ENCODE measurements at places on chromosomes 13 and 19.

DNA sequence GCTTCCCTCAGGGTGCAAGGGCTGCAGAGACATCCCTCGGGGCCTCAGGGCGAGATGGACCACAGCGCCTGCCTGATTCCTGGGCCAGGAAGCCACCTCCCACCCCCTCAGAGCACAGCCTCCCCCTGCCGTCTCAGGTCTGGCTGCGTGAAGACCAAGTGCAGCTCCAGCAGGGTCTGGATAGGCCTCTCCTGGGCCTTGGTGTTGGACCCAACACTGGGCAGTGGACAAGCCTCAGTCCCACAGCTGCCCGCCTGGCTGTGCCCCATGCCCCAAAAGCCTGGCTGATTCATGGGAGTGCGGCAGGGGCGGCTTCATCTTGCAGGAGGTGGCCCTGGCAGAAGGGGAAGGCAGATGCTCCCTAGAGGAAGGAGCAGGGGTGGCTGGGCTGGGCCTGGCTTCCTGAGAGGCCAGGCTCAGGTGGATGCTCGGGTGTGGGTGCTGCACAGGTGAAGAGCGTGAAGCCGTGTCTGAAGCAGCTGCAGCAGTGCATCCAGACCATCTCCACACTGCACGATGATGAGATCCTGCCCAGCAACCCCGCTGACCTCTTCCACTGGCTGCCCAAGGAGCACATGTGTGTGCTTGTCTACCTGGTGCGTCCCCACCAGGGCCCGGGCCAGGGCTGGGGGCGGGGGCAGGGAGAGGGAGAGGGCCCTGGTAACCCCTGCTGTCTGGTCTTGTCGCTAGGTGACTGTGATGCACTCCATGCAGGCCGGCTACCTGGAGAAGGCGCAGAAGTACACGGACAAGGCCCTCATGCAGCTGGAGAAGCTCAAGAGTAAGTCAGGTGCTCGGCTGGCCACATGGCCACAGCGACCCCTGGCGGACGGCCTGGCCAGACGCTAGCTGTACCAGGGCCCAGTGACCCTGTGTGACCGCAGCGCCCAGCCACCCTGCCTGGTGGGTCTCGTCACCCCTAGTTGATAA lies 21.7 kb downstream of the MAU2 start:
- peak; percentile 83 for DNase-seq

GRCh38 chr13:61954092-61954491 lies 538.4 kb upstream of the PCDH20 start:
- peak; percentile 39 for DNase-seq

GRCh38 chr13:99722931-99723330 lies 221.7 kb downstream of the TM9SF2 start:
- no peak for DNase-seq

GRCh38 chr19:4057931-4058692 lies 8.6 kb downstream of the ZBTB7A start:
- DNase-seq = no peak

GRCh38 chr13:50901701-50902100 lies 7.9 kb upstream of the RNASEH2B start:
- DNase-seq = no peak

- DNase-seq = no peak
Observed at GRCh38 chr19:41808663-41809566, 12.5 kb downstream of the CEACAM3 start.

GRCh38 chr13:29923554-29924481 lies 73.4 kb upstream of the UBL3 start:
- peak; percentile 58 for DNase-seq

- no peak for DNase-seq
Observed at GRCh38 chr19:4952945-4953344, 16.0 kb upstream of the KDM4B start.

- no peak for DNase-seq
Observed at GRCh38 chr19:4814625-4815425, 16.7 kb downstream of the TICAM1 start.

GRCh38 chr19:14512406-14512961 lies 5.7 kb downstream of the DNAJB1 start:
- no peak for DNase-seq

GRCh38 chr19:10505583-10506229 lies 2.5 kb upstream of the KEAP1 start:
- peak; percentile 83 for DNase-seq

DNA sequence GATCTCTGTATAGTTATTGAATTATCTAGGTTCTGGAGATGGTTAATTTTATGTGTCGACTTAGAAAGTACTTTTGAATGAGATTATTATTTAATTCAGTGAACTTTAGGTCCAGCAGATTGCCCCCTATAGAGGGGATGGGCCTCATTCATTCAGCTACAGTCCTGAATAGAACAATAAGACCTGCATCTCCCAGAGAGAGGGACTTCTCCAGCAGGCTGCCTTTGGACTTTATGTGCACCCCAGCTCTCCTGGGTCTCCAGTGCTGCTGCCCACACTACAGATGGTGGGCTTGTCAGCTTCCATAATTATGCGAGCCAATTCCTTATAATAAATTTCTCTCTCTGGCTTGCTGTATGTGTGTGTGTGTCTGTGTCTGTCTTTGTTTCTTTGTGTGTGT lies 39.3 kb upstream of the KL start:
- peak; percentile 24 for DNase-seq

DNA sequence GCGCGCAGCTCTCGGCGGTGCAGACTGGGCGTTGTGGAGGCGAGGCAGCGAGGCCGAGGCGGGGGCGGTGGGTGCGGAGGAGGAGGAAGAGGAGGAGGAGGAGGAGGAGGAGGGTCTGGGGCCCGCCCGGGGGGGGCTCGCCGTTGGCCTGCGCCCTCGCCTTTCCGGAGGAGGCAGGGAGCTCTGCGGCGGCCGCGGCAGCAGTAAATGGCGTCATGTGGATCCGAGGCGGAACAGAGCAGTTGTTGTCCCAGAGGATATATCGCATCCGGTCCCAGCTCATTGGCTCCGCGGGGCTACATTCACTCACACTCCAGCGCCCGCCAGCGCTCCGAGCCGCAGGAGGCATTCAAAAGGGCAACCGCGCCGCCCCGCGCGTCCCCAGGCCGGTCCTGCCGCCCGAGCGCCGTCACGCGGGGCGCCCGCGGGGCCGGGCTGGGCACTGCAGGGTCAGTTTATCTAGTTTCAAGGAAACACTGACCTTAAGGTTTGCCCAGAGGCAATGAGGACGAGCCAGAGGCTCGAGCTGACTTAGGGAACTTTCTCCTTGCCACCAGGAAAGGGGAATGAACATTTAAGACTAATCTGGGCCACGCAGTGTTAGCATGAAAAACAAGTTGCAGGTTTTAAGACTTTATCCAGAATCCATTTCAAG lies at the start of gene SPRY2:
Gene SPRY2 (minus strand): TSS at position 26 of the 655 bp plus-strand sequence. CDS start 3,421 bp downstream, outside the sequence.
- peak; percentile 97 for DNase-seq

GRCh38 chr13:75481176-75482069 lies 546 bp downstream of the TBC1D4 start:
- DNase-seq = peak; percentile 65

- DNase-seq = no peak
Observed at GRCh38 chr13:98676239-98676638, 76.2 kb downstream of the SLC15A1 start.

DNA sequence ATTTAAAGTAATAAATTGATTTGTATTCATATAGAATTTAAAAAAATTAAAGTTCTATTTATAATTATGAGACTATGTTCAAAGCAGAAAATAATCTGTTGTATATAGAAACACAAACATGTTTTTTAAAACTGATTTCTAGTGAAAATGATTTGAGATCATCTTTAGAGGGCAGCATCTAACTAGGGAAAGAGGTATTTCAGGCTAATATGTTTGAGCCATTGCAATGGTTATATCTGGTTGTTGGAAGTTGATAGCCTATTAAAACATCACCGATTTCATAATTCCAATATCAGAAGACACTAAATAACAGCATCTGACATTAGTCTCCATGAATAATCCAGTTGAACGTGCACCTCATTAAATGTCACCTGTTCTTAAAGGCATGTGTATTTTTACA lies 79.8 kb upstream of the SLITRK6 start:
- no peak for DNase-seq

GRCh38 chr19:8180018-8180417 lies 29.2 kb upstream of the CERS4 start:
- DNase-seq = no peak

DNA sequence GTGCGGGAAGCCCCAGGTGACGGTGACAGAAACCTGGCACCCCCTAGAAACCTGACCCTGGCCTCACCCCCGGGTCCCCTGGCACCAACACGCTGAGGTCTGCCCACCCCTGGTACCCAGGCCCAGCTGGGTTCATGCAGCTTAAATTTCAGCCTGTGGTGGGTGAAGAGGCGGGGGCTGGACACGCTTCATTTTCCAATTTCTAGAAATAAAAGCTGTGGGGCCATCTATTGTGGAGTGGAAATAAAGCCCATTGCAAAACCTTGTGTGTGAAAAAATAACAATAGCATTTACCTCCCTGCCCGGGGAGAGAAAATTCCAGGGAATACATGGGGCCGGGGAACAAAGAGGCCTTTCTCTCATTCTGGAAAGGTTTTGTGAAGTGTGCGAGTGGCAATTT lies 7.5 kb upstream of the FUT5 start:
- peak; percentile 57 for DNase-seq

GRCh38 chr19:54444737-54445136 lies 4.3 kb upstream of the LENG8 start:
- no peak for DNase-seq

- no peak for DNase-seq
Observed at GRCh38 chr13:60433505-60433904, 36.5 kb downstream of the TDRD3 start.

DNA sequence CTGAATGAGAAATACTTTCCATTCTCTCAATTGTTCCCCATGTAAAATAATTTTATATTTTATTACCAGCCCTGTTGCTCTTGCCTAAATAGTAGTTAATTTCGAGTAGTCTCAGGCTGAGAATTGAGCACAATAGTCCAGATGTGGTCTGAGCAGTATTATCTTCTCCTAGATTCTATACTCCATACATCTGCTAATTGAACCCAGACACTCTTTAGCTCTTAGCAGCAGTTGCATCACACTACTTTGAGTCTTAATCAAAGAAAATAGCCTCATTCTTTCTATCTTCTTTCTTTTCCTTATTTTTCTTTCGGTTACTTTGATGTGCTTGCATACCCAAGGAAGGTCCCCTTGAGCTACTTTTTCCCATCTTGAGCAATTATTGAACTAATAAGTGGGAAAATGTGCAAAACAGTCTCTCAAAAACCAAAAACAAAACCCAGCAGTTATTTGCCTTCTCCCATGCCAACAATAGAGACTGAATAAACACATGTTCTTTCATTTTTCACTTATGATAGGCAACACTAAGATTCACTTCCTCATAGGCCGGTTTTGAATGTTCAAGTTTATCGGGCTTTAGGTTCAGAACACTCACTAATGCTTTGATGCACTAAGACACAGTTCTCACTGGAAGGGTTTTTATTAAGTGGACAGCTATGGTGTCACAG lies 204.5 kb downstream of the POU4F1 start:
- DNase-seq = no peak

DNA sequence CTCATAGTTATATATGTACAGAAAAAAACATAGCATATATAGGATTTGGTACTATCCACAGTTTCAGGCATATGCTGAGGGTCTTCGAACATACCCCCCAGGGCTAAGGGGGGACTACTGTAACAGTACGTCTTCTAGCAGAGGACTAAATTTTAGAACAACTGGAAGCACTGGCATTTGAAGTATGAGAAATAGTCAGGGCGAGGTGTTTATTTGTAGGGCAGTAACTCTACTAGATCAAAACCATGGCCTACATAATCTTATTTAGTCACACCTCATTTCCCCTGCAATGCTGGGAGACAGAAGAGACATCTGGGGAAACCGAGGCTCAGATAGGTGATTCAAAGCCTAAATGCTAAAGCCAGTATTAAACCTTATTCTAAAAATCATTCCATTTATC lies 245.6 kb downstream of the DCT start:
- DNase-seq = no peak

GRCh38 chr19:14416817-14417231 lies 2.3 kb downstream of the DDX39A start:
- no peak for DNase-seq

GRCh38 chr19:35724560-35724959 lies 6.8 kb downstream of the KMT2B start:
- DNase-seq = no peak

- no peak for DNase-seq
Observed at GRCh38 chr13:109208522-109208921, 577.9 kb downstream of the IRS2 start.

DNA sequence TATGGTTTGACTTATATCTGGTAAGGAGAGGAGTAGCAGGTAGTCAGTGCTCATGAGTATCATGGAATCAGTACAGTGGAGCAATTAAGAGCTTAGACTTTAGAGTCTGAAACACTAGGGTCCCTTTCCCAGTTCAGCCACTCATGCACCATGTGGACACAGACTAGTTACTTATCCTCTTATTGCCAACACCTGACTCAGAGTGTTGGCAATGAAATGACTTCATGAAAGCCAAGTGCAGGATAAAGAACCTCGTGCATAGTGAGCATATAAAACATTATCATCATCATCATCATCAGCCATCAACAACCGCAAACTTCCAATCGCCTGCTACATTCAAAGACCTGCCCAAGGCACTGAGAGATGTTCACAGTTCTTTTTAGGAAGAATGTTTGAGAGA lies 164.2 kb downstream of the FOXO1 start:
- DNase-seq = no peak

DNA sequence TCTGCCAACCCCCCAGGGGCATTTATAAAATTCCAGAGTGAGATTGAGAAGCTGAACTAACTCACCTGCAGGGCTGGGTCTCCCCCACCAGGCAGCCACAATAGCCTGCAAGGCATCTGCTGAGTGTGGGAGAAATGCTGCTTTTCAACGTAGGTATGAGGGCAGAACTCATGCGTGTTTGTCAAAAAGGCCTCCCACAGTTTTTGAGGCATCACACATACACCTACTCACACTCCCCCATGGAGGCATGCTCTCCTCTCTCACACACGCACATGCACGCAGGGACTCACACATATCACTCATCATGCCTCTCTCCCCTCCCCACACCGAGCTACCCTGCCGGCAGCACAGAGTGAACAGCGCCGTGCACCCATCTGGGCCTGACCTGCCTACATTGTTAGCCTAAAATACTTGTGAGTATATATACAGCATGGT lies 390.5 kb downstream of the FGF9 start:
- no peak for DNase-seq

- DNase-seq = no peak
Observed at GRCh38 chr13:89943139-89943538, 1404.3 kb upstream of the MIR17HG start.

Data from neural progenitor cell (in vitro differentiated cells).